ENCODE measurements at places on chromosomes 12 and 14. TPM values are rescaled to one million over a fixed set of nuclear protein-coding genes. Genes with fewer than 3 reads are reported as not detected.
A peak's percentile ranks its signal among the peaks of the same experiment; 100 is the strongest.

The KERA gene
- total RNA-seq = not detected

The SPTB gene
- total RNA-seq = 82.2 TPM

The RPGRIP1 gene
- total RNA-seq = 0.30 TPM

The MORN3 gene
- total RNA-seq = not detected

DNA sequence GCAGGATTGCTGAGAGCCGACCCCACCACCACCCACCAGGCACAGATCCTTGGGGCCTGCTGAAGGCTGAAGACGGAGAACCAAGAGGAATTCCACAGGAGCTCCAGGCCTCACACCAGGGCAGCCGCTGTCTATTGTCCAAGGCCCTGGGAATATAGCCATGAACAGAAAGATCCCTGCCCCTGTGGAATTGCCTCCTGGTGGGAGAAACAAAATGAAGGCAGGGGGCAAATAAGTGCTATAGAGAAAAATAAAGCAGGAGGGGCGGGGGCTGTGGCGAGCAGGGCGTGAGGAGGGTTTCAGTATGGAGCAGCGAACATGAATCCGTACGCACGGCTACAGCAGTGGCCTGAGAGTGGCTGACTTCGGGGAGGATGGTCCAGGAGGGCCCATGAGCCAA, 96.1 kb downstream of the EML1 start:
- no peak for DNase-seq

GRCh38 chr14:75333606-75334548, 55.2 kb downstream of the FOS start:
- DNase-seq = peak; percentile 60

DNA sequence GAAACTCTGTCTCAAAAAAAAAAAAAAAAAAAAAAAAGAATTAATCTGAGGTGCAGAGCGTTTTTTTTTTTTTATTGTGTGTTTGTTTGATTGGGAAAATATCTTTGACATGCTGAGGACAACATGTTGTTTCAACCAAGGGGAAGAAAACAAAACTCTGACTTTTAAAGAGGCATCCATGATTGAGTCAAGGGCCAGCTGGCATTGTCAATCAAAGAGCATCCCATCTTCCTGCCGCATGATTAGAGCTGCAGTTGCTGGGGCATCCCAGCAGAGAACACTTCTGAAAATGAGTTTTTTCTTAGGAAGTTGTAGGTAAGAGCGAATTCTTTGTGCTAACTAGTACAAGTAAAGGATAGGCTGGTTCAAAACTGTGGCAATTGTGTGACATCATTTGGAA, 200.9 kb upstream of the DAAM1 start:
- DNase-seq = no peak
